Activated T-cell treated with anti-CD3 and anti-CD28 coated beads, Interleukin-2, amount 50 U/mL, for 24 hours (primary cell): ENCODE measurements at places on chromosomes 4 and X.

GRCh38 chr4:88759895-88760290 is 62.3 kb upstream of the NAP1L5 start:
- DNase-seq, result no peak

GRCh38 chr4:37453281-37453998 is 208.9 kb downstream of the NWD2 start:
- peak; percentile 73 for DNase-seq

DNA sequence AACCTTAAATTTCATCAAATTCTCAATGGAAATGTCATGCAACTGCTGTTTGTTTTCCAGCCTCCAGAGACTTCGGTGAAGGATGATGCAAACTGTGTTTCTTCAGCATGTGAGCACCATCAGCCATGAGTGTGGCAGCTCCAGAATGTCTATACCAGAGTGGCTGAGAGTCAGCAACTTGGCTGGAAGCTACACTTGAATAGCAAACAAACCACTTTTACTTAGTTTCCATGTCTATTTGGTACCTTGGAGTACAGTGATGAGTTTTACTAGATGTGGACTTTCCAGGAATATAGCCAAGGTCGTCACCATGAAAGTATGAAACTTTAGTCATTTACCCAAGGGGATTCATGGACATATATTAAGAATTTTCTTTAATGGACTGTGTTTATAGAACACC is 4.3 kb upstream of the IL21 start:
- DNase-seq, result no peak

GRCh38 chr4:2906218-2906617 is 57.0 kb downstream of the NOP14 start:
- DNase-seq, result no peak

DNA sequence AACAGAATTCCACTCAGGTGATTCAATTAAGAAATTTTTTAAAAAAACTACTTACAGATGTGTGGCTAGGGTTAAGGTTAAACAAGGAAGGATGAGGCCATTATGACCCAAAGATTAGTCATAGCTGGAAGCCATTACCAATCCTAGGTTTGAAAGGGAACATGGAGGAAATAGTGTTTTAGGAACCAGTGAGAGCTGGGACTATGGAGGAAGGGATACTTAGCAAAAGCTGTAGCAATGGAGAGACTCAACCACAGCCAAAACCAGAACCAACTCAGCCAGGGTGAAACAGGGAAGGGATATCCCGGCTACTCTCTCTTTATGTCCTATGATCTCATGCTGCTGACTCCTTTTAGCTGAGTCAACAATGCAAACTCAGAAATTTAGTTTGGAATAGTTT is 148.6 kb upstream of the CNKSR2 start:
- DNase-seq, result no peak

GRCh38 chr4:159787901-159788300 is 685.0 kb downstream of the RAPGEF2 start:
- no peak for DNase-seq

- DNase-seq, result no peak
These were observed 17.8 kb downstream of the ZNF185 start for GRCh38 chrX:152915541-152916241.
